Esophagus muscularis mucosa (tissue), 4 donors: ENCODE measurements at places on chromosomes 16 and 17. TPM values are rescaled to one million over a fixed set of nuclear protein-coding genes. Genes with fewer than 3 reads are reported as not detected.

The PIRT gene
- total RNA-seq = 0.42 TPM

The KRTAP4-3 gene
- total RNA-seq = not detected

The CCDC47 gene
- total RNA-seq = 47.3 TPM

The TPSD1 gene
- total RNA-seq = 1.8 TPM

The STX1B gene
- 1.2 TPM for total RNA-seq

The NOD2 gene
- total RNA-seq = 2.5 TPM

The CES5A gene
- total RNA-seq = not detected

The TBC1D26 gene
- not detected for total RNA-seq

The GDPD1 gene
- total RNA-seq = 1.2 TPM

The KCNJ2 gene
- total RNA-seq = 6.3 TPM

The ATP2A3 gene
- 35.4 TPM for total RNA-seq

The RNF157 gene
- 2.1 TPM for total RNA-seq

The MYH2 gene
- 0.33 TPM for total RNA-seq

The KCNJ12 gene
- 1.9 TPM for total RNA-seq

The TEKT1 gene
- not detected for total RNA-seq

The CFAP97D1 gene
- total RNA-seq = not detected

The ZNF23 gene
- 12.5 TPM for total RNA-seq

The CCR7 gene
- total RNA-seq = 0.33 TPM

The TP53TG3 gene
- total RNA-seq = not detected

The CACNG4 gene
- total RNA-seq = 2.1 TPM

The KRTAP4-4 gene
- total RNA-seq = not detected

The PRSS53 gene
- 0.83 TPM for total RNA-seq

The TP53TG3D gene
- total RNA-seq = not detected

The PPM1E gene
- total RNA-seq = 0.42 TPM

The HBM gene
- total RNA-seq = not detected

The NECAB2 gene
- total RNA-seq = not detected

The KRT20 gene
- not detected for total RNA-seq

The KCNJ18 gene
- total RNA-seq = not detected

The CDH16 gene
- not detected for total RNA-seq

The RTN4RL1 gene
- 0.50 TPM for total RNA-seq

The TERB1 gene
- total RNA-seq = not detected

The SMPD3 gene
- 0.32 TPM for total RNA-seq

The IKZF3 gene
- total RNA-seq = 0.83 TPM

The VASN gene
- total RNA-seq = 17.6 TPM

The IGFALS gene
- total RNA-seq = not detected

The KRT26 gene
- not detected for total RNA-seq

The AGRP gene
- not detected for total RNA-seq

The KRTAP2-1 gene
- not detected for total RNA-seq

The NPIPA5 gene
- total RNA-seq = 23.0 TPM

The HSPB9 gene
- not detected for total RNA-seq

The TMEM235 gene
- total RNA-seq = not detected

The VMO1 gene
- 3.3 TPM for total RNA-seq

The TRPV3 gene
- 0.83 TPM for total RNA-seq

The CREBBP gene
- total RNA-seq = 78.1 TPM

The TBC1D3K gene
- not detected for total RNA-seq

The CES3 gene
- total RNA-seq = not detected

The KRT32 gene
- not detected for total RNA-seq

The MT1X gene
- 310 TPM for total RNA-seq

The EPOP gene
- 2.8 TPM for total RNA-seq

The DNASE1L2 gene
- 0.83 TPM for total RNA-seq

The KRT15 gene
- not detected for total RNA-seq

The SMIM5 gene
- total RNA-seq = 5.3 TPM

The NXN gene
- 37.0 TPM for total RNA-seq

The MAPT gene
- total RNA-seq = 11.1 TPM

The DRC7 gene
- total RNA-seq = not detected

The CARD14 gene
- total RNA-seq = 0.23 TPM

The ITGAD gene
- not detected for total RNA-seq

The SKAP1 gene
- total RNA-seq = 1.7 TPM

The ZNF668 gene
- 9.6 TPM for total RNA-seq
